ENCODE measurements at places on chromosomes 1 and 21.

DNA sequence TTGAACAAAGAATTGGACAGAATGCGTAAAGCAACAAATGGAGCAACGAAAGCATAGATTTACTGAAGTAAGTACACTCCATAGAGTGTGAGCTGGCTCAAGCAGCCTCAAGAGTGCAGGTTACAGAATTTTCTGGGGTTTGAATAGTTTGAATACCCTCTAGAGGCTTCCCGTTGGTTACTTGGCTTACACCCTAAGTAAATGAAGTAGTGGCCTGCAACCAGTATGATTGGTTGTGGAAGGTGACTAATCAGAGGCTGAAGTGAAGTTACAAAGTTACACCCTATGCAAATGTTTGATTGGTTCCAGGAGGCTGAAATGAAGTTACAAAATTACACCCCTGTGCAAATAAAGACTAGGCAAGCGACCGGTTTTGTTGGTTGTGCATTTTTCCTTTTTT is 10.9 kb downstream of the TCEANC2 start:
- no peak for DNase-seq

- DNase-seq = no peak
These were observed 6.9 kb upstream of the TAS1R2 start for GRCh38 chr1:18866314-18866713.

GRCh38 chr1:228377664-228378089 is 29.0 kb downstream of the TRIM11 start:
- DNase-seq = no peak

GRCh38 chr21:30251781-30252180 is 31.0 kb downstream of the KRTAP24-1 start:
- DNase-seq = no peak

DNA sequence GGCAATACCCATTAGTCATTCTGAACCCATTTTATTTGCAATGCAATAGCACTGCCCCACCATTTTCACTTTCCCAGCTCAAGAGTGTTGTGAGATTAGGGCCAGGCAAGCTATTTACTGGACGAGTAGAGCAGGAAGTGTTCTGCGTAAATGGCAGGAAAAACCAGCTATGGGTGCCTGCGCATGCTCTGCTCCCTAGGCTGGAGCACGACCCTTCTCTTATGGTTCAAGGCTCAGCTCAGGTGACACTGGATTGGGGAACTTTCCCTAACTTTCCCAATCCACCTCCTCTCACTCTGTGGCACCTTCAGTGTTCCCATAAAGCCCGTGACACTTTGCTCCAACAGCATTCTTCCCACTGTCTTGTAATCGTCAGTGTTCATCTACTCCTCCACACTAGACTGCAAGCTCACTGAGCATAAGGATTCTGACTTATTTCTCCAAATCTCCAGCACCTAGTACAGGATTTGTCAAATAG is 3.6 kb upstream of the MAN1A2 start:
- no peak for DNase-seq

- DNase-seq = no peak
These were observed 384.7 kb upstream of the VAMP3 start for GRCh38 chr1:7386226-7387052.

- no peak for DNase-seq
These were observed 28.7 kb downstream of the TMEM69 start for GRCh38 chr1:45716700-45717099.
